ENCODE measurements at places on chromosomes 2 and 18.

GRCh38 chr2:39839261-39839848 is 60.3 kb upstream of the THUMPD2 start:
- DNase-seq: no peak
- H3K4me1 ChIP-seq: no peaks in the 10 kb centered on the region
- H3K36me3 ChIP-seq: no peaks in the 10 kb centered on the region
- H3K4me3 ChIP-seq: no peak overlapping the region

- H3K4me3 ChIP-seq: no peak overlapping the region
- no peak overlapping the region for H3K27ac ChIP-seq
- no peak for DNase-seq
- no peaks in the 10 kb centered on the region for H3K27me3 ChIP-seq
Observed at GRCh38 chr2:81648370-81648769, 1343.8 kb upstream of the LRRTM1 start.

DNA sequence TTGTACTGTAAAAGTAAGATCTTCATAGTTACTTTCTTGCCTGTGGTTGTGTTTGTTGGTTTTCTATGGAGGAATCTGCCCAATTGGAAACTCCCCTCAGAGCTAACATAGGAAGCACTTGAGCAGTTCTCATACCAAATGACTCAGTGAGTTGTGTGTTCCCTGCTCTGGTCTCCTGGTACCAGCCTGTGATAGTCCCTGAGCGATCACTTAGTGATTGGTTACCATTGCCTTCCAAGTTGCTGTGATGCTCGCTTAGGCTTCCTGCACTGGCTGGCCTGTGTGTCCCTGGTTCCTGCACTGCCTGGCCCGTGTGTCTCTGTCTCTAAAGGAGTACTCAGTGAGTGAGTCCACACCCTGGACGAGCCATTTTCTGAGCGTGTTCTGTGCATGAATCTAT is 133.0 kb downstream of the MAP4K4 start:
- H3K27ac ChIP-seq: peak overlapping the region; percentile 27
- peaks cover 30% of the 10 kb centered on the region for H3K36me3 ChIP-seq
- peaks cover 33% of the 10 kb centered on the region for H3K4me1 ChIP-seq

- H3K4me3 ChIP-seq: no peak overlapping the region
- DNase-seq: no peak
- peaks cover 11% of the 10 kb centered on the region for H3K4me1 ChIP-seq
- no peak overlapping the region for H3K27ac ChIP-seq
- H3K27me3 ChIP-seq: no peaks in the 10 kb centered on the region
Observed at GRCh38 chr2:102387763-102388546, 32.4 kb downstream of the IL18R1 start.

GRCh38 chr2:200318940-200319435 is 12.5 kb downstream of the SPATS2L start:
- H3K4me3 ChIP-seq: no peak overlapping the region
- H3K27me3 ChIP-seq: no peaks in the 10 kb centered on the region
- H3K36me3 ChIP-seq: no peaks in the 10 kb centered on the region

DNA sequence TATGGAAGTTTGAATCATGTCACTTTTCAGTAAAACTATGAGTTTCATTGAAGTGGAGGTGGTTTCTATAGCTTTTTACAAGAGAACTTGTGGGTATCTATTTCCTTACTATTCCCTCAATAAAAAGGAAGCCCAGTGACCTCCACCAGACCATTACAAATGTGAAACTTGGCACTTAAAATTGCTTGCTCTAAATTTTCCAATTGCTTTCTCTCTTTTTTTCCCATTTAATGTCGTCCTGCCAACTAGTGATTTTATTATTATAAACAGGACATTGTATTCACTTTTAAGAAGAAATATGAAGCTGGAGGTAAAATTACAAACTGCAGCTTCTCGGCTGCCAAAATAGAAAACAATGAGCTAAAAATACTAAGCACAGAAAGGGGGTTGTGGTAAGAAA is 208.2 kb upstream of the ALPP start:
- no peak overlapping the region for H3K4me3 ChIP-seq
- H3K27ac ChIP-seq: no peak overlapping the region
- H3K27me3 ChIP-seq: no peaks in the 10 kb centered on the region
- no peaks in the 10 kb centered on the region for H3K4me1 ChIP-seq
- DNase-seq: no peak

GRCh38 chr18:33863912-33864311 is 285.9 kb downstream of the ASXL3 start:
- no peak for DNase-seq
- H3K27me3 ChIP-seq: no peaks in the 10 kb centered on the region
- H3K4me1 ChIP-seq: no peaks in the 10 kb centered on the region
- no peak overlapping the region for H3K27ac ChIP-seq

DNA sequence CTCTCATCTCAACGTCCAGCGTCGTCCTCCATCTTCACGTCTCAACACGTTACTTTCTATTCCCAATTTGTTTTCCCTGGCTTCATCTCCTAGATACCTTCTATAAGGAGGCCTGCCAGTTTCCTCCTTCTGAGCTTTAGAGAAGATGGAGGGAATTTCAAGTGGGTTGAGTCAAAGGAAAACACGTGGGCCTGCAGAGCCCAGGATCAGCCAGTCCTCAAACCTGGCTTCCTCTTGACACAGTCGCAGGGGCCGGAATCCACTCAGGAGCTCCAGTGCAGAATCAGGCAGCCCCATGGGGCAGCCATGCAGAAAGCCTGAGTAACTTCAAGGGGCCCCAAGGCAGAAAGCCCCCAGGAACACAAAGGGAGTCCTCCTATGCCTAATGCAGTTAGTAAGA is 14.5 kb upstream of the APCDD1 start:
- H3K4me3 ChIP-seq: no peak overlapping the region
- H3K36me3 ChIP-seq: no peaks in the 10 kb centered on the region
- H3K4me1 ChIP-seq: no peaks in the 10 kb centered on the region
- DNase-seq: no peak
- no peak overlapping the region for H3K27ac ChIP-seq

- no peaks in the 10 kb centered on the region for H3K4me1 ChIP-seq
- H3K4me3 ChIP-seq: no peak overlapping the region
- no peak overlapping the region for H3K27ac ChIP-seq
- H3K36me3 ChIP-seq: no peaks in the 10 kb centered on the region
- H3K27me3 ChIP-seq: no peaks in the 10 kb centered on the region
- DNase-seq: peak; percentile 16
Observed at GRCh38 chr18:2337552-2338141, 233.7 kb downstream of the METTL4 start.

DNA sequence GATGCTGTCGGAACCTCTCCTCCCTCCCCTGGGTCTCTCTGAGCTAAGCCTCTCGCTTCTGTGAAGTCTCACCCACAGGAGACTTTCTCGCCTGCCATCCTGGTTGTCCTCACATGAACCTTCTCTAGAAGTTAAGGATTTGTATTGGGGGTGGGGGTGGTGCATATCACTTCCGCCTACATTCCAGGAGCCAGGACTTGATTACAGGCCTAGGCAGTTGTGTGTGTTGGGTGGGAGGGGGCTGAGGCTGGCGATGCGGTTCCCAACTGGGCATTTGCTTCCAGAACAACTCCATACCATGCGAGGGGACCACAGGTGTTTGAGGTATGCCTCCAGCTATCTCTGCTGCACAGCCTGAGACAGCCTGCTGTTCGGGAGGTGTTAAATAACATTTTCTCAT is 56.8 kb upstream of the MGAT4A start:
- H3K27me3 ChIP-seq: no peaks in the 10 kb centered on the region
- no peak for DNase-seq
- no peak overlapping the region for H3K27ac ChIP-seq
- no peaks in the 10 kb centered on the region for H3K36me3 ChIP-seq
- H3K4me3 ChIP-seq: no peak overlapping the region

DNA sequence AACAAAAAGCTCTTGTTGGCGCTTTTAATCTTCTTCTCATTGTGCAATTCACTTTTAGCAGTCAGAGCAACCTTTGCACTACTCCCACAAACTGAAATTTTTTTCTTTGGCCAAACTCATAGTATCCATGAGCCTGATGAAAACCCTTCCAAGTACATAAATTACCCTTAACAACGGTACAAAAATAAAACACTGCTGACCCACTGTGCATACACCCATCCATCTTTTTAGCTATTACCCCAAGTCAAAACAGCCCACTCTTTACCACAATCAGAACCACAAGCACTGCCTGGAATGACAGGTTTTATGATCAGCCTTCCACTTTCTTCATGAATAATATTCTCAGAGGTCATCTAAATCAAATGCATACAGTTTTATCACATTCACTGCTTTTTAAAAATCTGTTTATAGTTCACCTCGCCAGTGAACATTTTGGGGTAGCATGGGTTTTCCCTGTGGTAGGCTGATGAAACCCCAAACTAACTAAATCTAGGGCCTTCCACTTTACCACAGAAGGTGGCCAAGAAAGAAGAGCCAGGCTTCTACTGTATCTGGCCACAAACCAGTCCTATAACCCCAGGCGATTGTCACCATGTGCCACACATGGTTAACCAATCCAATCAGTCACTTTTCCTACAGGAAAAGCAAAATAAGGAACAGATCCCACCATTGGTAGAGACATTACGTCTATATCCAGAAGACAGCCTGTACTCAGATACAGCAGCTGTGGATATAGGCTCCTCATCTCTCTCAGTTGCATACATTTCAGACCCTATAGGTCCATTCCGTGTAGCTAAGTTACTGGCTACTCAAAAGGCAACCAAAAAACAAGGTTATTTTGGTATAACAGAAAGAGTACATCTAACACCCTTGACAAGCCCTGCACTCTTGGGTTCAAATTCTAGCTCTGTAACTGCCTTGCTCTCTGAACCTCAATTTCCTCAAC is 171.3 kb downstream of the THADA start:
- peaks cover 13% of the 10 kb centered on the region for H3K4me1 ChIP-seq
- no peak overlapping the region for H3K27ac ChIP-seq
- no peak overlapping the region for H3K4me3 ChIP-seq
- no peak for DNase-seq
- H3K36me3 ChIP-seq: no peaks in the 10 kb centered on the region
